Right renal pelvis (tissue), 4 donors: ENCODE measurements at places on chromosomes 5 and 9.

GRCh38 chr5:122846051-122846550 is 688 bp downstream of the SNX24 start:
- no peak for DNase-seq

DNA sequence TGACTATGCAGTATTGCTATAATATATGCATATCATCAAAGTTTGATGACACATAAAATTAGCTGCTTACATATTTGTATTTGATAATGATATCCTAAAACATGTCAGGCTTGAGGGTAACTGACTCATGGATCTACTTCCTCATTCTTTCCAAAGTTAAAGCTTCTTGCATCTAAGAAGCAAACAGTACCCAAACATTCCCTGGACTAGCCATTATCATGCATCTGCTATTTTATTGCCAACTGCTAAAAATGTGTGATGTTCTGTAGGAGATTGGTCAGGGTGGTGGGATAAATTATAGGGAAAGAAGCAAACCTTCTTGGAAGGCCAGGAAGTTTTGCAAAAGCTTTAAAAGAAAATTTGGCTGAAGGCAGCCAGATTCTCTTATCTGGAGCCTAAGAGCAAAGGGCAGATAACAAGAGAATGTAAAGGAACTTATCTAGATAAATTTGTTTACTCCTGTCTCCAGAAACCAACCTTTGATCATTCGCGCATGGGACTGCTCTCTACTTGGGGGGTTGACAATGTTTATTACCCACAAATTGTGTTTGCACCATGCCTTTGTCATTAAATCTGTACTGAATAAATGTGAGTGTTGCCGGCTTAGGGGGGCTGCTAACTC is 604.1 kb upstream of the TLE4 start:
- DNase-seq: no peak

GRCh38 chr5:146345578-146346366 is 7.1 kb downstream of the POU4F3 start:
- no peak for DNase-seq

GRCh38 chr5:61332851-61333320 is 828 bp downstream of the ZSWIM6 start:
- no peak for DNase-seq

DNA sequence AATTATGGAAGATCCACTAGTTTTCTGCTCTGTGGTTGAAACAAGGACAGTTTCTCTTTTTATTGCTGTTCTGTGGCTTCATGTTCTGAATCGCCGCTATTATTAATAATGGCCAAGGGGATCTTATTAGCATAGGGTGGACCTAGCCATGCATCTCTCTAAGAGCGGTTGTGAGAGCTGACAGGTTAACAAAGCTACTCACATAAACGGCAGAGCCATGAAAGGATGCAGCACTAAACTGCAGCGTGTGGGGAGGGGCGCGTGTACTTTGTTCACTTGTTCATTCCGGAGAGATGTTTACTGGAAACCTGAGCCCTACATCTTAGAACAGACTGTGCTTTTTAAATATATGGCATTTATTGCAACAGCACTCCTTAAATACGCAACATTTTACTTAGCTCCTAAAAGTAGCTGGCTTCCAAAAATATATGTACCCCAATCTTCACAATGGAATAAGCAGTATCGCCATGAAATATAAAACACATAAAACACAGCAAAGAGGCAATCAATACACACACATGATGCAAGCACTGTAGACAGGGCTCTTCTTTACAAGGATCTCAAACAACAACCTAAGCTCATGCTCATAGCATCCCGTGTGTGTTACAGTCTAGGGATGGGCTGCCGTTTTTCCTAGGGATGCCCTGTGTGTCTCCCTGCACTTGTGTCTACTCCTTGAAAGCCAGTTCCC is 424.6 kb downstream of the MED10 start:
- no peak for DNase-seq

- no peak for DNase-seq
Observed at GRCh38 chr5:77117161-77117560, 30.1 kb upstream of the ZBED3 start.

DNA sequence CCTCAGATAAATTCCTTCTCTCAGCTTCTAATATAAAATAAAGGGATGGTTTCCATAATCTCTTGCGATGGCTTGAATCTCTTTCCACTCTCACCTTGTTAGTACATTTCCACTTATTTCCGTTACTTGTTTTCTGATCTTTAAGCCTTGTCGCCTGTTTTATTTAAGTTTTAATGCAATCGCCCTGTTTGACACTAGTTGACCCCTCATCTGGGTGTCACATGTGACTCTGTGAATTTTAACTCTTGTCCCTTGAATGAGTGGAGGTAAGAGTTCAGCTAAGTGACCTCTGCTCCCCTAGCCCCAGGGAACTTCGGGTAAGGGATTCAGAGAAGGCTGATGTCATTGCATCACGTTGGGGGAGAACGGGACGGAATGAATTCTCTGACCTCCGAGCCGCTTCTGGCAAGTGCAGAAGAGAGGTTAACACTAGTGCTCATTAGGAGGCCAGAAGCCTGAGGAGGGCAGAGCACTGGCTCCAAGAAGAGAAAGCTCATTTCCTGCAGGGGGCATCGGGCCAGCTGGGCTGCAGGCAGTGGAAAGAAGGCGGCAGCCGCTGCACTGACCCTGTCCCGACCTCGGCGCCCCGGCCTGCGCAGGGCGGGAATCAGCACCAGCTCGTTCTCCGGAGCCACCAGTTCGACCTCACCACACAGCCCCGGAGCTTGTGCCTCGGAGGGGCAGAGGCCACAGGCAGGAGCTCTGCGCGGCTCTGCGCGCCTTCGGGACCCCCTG is 569 bp downstream of the HINT2 start:
- no peak for DNase-seq

- DNase-seq: no peak
Observed at GRCh38 chr5:146878476-146879172, at the start of gene PPP2R2B. Gene PPP2R2B (minus strand): TSS chr5:146878757.

GRCh38 chr9:81789721-81790120 is 100.4 kb upstream of the TLE1 start:
- DNase-seq: no peak

GRCh38 chr5:15927710-15928380 is 251.7 kb downstream of the MARCHF11 start:
- DNase-seq: no peak

DNA sequence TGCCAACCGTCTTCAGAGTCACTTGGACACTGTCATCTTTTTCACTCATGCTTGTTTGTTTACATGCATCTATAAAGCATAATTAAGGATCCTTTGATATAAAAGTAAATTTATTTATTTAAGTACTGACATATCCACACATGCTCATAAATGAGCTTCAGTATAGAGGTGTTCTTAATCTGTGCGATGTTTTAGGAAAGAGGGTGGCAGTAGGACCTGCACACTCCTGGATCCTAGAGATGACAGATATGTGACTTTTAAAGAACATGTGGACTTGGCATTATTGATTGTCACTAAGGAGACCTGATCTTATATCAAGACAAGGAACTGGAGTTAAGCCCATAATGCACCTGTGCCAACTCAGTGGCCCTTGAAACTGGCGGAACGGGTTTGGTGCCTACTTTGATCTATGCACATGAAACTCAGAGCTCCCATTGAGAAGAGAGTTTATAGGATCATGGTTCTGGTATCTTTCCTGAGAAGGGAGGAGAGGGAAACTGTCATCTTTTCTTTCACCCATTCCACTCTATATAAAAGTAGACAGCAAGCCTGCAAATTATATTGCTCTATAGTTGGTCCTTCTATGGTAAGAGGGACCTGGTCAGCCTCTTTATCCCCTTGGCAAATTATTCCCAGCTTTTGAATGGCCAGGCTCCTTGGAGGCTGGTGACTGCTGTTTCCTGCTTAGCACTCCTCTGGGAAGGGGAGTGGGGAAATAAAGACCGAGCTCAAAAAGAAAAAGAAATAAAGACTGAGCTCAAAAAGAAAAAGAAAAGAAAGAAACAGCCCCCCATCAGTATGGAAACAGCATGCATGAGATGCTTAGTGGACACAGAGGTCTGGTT is 57.8 kb upstream of the LIFR start:
- no peak for DNase-seq

DNA sequence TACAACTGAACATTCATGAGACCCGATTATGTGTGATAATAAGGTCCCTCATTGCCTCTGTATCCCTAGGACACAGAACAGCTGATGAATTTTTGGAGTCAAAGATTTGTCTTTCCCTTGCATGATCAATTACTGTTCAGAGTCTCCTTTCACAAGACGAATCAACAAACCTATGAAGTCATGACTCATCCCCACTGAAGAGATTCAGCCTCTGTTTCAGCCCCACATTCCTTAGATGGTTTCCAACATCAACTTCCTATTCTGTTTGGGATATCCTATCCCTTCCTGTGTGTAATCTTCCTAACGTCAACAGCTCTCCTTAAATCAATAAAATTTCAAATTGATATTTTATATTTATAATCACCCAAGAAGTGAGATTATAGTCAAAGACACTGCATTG is 199.0 kb downstream of the DNAH5 start:
- no peak for DNase-seq

GRCh38 chr5:56763182-56763581 is 52.2 kb upstream of the MAP3K1 start:
- DNase-seq: no peak

DNA sequence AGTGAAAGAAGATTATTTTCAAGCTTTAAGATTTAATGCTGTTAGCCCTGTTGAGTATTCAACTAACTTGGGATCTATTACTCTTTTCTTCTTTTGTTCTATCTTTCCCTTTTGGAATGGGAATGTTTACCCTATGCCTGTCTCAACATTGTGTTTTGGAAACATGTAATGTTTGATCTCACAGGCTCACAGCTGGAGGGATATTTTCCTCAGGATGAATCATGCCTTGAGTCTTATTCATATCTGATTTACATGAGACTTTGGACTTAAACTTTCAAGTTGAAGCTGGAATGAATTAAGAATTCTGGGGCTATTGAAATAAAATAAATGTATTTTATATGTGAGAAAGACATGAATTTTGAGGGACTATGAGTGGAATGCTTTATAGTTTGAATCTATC is 607.8 kb upstream of the PTGER4 start:
- DNase-seq: no peak

DNA sequence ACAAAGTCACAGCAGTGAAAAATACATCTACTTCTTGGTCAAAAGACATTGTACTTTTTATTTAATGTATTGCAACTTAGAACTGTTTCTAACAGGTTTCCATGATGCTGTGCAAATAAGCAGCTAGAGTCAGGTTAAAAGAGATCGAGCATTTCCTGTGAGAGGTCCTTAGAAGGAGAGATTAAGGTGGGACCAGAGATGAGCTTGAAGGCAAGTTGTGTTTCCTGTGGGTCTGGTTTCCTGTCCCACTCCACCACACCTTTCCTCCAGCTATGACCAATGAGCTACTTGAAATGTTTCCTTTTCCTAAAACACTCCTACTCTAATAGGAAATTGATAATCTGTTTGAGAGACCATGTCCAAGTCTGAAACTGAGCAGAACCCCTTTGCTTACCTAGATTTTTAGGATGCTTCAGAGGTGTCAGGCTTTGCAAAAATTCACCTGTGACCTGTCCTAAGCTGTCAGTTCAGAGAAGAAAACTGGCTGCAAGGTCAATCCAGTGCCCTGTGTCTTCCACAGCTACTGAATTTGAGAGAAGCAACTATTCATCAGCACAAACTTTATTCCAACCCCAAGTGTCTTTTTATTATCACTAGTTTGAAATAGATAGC is 13.1 kb upstream of the RLN1 start:
- DNase-seq: no peak

- DNase-seq: no peak
Observed at GRCh38 chr5:74261866-74262265, 378.7 kb downstream of the ENC1 start.

GRCh38 chr5:159459951-159460538 is 129.8 kb upstream of the IL12B start:
- DNase-seq: no peak

GRCh38 chr9:130126721-130127433 is 45.3 kb upstream of the NCS1 start:
- DNase-seq: no peak

GRCh38 chr9:6584881-6585597 is 60.5 kb downstream of the GLDC start:
- peak; percentile 13 for DNase-seq

DNA sequence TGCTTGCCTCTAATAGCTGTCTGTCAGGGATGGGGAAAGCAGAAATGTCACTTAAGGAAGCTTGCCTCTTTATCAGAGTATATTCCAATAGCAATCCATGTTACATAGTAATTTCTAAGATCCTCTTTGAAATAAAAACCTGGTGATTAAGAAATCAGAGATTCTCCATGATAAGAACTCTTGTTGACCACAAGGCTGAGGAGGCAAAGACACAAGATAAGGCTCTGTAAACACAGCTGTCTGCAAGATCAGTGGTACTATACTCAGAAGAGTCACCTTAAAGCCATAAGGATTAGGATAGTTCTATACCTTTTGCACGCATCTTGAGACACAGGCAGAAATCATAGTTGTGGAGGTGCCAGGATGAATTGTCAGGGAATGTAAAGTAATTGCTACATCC is 40.3 kb downstream of the HEXB start:
- no peak for DNase-seq

DNA sequence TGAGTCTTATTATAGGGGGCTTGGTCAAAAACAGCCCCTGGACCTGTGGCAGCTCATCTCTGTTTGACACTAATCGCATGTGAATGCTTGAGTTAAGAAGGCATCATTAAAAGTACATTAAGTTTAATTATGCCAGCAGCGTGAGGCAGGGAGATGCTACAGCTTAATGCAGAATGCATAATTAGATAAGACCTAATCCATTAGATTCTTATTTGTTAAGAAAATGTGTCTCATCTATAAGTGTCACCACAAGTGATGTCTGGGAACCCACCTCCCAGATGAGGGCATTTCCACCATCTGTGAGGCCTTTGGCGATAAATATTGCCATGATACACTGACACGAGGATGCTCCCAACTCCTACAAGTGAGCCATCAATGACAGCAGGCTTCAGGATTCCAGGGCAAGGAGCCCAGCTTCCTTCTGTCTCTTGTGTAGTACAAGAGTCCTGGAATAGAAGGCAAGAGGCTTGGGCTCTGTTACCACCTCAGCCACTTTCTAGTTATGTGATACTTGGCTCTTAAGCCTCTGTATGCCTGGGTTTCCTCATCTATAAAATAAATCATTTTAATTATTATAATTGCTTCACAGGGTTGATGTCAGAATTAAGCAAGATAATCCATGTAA is 202.7 kb downstream of the FAM114A2 start:
- DNase-seq: no peak

- DNase-seq: no peak
Observed at GRCh38 chr5:56145511-56145910, 87.6 kb downstream of the ANKRD55 start.

- DNase-seq: no peak
Observed at GRCh38 chr5:72596956-72597355, 89.7 kb upstream of the ZNF366 start.

DNA sequence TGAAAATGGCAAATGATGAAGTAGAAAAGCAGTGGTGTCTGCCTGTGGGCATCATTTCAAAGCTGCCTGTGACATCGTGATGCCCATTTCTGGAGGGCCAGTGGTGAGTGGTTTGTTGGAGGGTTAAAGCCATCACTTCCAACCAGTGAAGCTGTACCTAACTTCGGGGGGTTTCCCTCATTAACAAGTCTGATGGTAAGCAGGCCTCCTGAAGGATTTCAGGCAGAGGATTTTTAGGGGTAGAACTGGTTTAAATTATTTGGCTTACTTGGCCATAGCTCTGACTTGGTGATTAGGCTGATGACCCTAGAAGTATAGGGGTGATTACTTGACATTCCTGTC is 10.7 kb downstream of the TNFAIP8 start:
- no peak for DNase-seq
